AG08396 (cell line): ENCODE measurements at places on chromosomes 12 and 14.

- DNase-seq: no peak
Observed at GRCh38 chr12:6823182-6824084, 1.8 kb downstream of the GPR162 start.

GRCh38 chr12:6766651-6767349 lies 637 bp downstream of the PTMS start:
- DNase-seq: peak; percentile 88

DNA sequence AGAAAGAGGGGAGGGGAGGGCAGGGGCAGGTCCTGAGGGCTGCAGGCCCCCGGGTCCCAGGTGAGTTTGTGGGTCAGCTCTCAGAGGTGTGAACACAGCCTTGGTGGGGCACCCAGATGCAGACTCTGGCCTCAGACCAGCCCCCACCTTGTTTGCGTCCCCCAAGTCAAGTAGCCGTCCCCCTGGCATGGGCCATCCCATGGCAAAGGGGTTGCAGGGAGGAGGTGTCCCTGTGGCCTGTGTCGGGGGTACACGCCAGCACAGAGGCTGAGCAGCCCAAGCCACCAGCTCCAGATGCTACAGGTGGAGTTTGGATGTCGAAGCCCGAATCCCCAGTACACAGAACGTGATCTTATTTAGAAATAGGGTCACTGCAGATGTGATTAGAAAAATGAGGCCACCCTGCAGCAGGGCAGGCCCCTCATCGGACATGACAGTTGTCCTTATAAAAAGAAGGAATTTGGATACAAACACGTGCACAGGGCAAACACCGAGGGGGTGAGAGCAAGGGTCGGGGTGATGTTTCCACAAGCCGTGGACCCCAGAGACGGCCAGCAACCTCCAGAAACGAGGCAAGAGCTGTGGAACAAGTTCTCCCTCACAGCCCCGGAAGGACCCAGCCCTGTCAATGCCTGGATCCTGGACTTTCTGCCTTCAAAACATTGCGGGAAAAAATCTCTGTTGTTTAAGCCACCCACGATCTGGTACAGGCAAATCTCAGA lies 141.2 kb upstream of the C14orf180 start:
- DNase-seq: peak; percentile 4

GRCh38 chr12:71191509-71192196 lies 33.9 kb upstream of the TSPAN8 start:
- DNase-seq: no peak

- DNase-seq: no peak
Observed at GRCh38 chr12:104310751-104311633, 7.5 kb downstream of the EID3 start.

GRCh38 chr14:103125098-103126070 lies 2.1 kb downstream of the TNFAIP2 start:
- DNase-seq: no peak

- no peak for DNase-seq
Observed at GRCh38 chr12:62763312-62763711, 171.6 kb downstream of the PPM1H start.

DNA sequence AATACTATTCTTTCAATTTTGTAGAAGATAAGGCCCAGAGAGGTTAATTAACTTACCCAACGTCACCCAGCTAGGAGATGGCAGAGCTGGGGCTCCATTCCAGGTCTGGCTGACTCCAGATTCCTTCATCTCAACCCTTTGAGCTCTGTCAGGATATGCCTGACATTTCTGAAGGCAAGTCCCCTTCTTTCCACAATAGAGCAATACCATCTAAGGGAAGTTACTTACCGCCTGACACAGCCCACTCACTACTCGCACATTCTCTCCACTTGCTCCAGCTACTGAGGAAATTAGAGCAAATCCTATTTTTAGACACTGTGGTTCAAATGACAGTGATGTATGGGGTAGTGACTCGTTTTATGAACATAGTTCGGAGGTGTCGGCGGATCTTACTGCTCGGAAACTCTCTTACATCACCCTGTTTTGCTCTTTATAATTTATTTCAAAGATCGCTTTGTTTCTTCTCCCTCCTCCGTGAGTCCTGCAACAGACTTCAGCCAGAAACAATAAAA lies 2.0 kb upstream of the WSCD2 start:
- no peak for DNase-seq

GRCh38 chr12:132077322-132078100 lies 66.6 kb downstream of the DDX51 start:
- no peak for DNase-seq

DNA sequence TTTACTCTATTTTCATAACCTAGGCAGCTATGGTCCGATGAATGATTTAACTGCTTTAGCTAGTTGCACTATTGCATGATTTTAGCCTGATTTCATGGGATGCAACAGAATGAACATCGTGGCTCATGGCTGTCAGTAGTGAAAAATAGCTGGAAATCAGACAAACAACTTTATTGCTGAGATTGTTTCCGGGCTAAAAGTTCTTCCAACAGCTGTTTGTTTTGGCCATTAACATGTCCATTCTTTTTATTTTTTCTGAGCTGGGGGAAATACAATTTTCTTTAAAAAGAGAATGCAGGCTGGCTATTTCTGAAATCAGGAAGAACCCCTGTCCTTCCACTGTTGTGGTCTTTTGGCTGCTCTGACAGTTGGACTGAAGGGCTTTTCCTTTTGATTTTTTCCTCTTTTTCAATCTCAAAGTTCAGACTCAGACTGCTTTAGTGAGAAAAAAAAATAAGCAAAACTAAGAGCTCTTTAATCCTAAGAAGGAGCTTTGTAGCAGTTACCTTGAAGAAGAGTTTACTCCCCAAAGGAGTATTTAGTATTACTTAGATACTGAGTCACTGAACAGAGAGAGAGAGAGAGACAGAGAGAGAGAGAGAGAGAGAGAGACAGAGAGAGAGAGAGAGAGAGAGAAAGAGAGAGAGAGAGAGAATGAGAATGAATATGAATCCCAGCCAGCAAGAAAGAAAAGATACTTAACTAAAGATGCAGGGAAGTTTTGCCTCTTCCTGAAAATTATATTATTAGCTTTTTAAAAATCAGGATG lies at the start of gene NAV3:
Gene NAV3 (plus strand): TSS at position 312 of the 769 bp plus-strand sequence. CDS start 568 bp downstream, outside the sequence.
- no peak for DNase-seq

- no peak for DNase-seq
Observed at GRCh38 chr14:68322940-68323620, 469.8 kb downstream of the ZFP36L1 start.

GRCh38 chr12:127143020-127143419 lies 1124.0 kb upstream of the TMEM132C start:
- DNase-seq: no peak

GRCh38 chr12:82554529-82554928 lies 132.2 kb upstream of the TMTC2 start:
- DNase-seq: no peak

GRCh38 chr12:19615384-19615725 lies 176.1 kb downstream of the AEBP2 start:
- no peak for DNase-seq

- DNase-seq: peak; percentile 19
Observed at GRCh38 chr14:92122351-92122677, 545 bp downstream of the CPSF2 start.

DNA sequence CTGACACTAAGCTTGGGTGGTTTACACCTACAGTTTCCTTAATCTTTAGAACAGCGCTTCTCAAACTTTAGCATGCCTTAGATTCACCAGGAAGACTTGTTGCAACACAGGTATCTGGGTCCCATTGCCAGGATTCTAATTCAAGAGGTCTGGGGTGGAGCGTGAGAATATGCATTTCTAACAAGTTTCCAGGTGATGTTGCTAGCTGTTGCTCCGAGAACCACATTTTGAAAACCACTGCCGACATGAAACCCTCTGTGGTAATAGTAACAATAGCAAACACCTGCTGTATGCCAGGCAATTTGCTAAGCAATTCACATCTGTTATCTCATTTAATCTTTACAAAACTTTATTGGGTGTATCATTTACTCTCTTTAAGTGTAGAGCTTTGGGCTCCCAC lies 58.6 kb downstream of the TRHDE start:
- DNase-seq: no peak

DNA sequence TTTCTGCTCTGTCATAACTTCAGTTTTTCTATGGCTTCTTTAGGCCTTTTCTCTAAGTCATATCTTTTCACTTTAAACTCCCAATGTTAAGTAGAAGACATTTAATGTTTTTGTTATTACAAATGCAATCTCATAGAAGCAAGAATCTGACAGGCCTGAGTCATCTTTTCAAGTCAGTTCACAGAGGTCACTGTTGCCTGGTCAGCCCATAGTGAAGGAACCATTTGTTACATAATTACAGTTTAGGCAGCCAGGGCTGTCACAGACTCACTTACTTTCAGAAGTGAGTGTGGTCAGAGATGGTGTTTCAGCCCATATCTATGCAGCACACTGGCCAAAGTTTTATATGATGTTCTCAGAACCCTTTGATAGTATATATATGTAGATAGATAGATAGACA lies 46.5 kb downstream of the CCER1 start:
- DNase-seq: peak; percentile 27

GRCh38 chr12:132150780-132151144 lies 6.5 kb downstream of the NOC4L start:
- no peak for DNase-seq

- no peak for DNase-seq
Observed at GRCh38 chr14:57748279-57748678, 117.6 kb downstream of the SLC35F4 start.

DNA sequence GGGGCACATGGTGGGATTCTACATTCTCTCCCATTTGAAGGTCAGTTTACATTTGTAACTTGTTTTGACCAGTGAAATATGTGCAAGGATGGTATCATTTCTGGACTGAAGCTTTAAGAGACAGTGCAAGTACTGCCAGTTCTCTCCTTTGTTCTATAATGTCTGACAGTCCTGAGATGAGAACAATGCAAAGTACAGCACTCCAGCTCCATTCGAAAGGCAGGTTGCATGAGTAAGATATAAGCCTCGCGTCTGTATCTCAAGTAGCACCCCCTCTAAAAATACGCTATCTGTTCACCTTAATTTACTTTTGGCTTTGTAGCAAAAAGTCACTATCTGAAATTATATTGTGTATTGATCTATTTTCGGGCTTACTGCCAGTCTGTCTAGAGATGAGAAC lies 1122.2 kb upstream of the TMEM132C start:
- no peak for DNase-seq

DNA sequence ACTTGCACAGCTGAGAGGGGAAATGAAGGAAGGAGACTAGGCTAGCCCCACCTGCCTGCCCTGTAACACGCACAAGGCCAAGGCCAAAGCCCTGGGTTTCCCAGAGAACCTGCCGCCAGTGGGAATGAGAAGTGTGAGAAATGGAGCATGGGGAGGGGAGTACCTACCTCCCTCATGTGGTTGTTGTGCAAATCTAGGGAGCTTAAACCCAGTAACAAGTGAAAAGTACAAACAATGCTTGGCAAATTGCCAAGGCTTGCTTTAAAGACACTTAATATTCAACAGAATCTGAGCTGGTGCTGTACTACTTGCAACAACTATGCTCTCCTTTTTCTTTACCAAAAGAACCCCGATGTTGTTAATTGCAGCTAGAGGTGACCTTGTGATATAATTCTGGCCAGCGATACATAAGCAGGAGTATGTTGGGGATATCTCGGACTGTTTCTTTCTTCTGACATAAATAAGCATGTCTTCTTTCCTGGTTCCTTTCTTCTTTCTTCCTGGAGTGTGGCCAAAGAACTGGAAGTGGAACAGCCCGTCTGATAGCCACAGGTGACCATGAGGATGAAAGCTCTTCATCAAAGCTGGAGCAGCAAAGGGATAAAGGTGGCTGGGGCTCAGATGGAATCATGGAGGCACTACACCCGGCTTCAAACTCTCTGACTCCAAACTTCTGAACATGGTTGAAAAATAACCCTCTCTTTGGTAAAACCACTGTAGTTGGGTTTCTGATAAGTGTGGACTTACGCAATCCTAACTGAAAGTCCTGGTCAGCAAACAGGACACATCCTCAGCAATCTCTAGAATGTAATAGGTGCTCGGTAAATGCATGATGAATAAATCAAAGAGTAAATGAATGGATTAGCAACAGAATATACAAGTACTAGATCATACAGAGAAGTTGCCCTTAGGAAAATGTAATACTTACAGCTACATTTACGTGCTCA lies 207.9 kb downstream of the NUAK1 start:
- no peak for DNase-seq
